ENCODE measurements at places on chromosomes 12 and 14.
A peak's percentile ranks its signal among the peaks of the same experiment; 100 is the strongest.

DNA sequence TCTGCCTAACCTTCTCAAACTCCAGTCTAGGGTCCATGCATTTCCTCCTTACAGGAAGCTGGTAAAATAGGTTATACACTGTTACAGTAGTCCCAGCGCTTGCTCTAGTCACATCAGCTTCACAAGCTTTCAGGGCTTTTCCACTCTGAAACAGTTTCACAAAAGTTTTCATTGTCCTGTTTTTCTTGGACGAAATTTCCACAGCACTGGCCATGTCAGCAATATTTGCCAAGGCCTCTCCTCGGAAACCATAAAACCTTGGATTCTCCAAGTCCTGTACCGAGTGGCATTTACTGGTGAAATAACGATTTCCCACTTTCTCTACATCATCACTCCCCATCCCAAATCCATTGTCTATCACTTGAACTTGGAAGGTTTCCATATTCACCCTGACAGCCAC lies 2.1 kb downstream of the MLH3 start:
- DNase-seq: no peak

DNA sequence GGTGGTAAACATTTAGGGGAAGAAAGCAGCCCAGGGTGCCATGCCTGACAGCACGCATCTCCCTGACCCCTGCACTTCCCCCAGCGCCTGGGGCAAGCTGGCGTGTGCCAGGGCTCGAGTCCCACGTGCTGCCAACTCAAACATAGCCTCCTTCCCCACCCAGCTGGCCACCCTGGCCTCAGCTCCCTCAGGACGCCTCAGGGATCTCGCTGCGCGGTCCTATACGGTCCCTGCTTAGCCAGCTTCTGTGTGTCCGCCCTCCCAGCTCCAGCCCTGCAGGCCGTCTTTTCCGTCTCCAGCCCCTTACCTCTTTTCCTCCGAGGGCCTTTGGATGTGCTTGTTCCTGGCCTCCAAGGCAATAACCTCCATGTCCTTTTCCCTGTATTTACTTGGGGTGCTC lies 71.0 kb downstream of the TESC start:
- DNase-seq: no peak

- no peak for DNase-seq
These were observed 34.2 kb downstream of the NT5DC3 start for GRCh38 chr12:103806803-103807202.

DNA sequence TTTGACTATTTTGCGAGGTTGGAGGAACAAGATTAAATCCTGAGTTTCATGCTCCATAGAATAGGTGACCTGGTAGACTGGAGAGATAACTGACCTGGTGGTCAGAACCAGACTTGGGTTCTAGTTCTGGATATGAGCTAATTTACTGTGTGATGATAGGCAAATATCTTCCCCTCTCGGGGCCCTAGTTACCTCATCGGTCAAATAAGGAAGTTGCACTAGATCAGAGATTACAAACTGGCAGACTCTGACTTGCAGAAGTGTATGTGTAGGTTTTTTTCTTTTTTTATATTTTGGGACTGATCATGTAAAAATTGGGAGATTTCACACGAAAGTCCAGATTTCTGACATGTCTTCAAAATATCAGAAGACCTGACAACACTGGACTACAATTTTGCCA lies 37.0 kb downstream of the RPH3A start:
- DNase-seq: no peak

- DNase-seq: no peak
These were observed 27.7 kb downstream of the FBLN5 start for GRCh38 chr14:91919814-91920213.

- no peak for DNase-seq
These were observed 141.3 kb upstream of the HIF1A start for GRCh38 chr14:61553730-61554641.

- DNase-seq: peak; percentile 22
These were observed 78.0 kb downstream of the GRIP1 start for GRCh38 chr12:66600903-66601302.

DNA sequence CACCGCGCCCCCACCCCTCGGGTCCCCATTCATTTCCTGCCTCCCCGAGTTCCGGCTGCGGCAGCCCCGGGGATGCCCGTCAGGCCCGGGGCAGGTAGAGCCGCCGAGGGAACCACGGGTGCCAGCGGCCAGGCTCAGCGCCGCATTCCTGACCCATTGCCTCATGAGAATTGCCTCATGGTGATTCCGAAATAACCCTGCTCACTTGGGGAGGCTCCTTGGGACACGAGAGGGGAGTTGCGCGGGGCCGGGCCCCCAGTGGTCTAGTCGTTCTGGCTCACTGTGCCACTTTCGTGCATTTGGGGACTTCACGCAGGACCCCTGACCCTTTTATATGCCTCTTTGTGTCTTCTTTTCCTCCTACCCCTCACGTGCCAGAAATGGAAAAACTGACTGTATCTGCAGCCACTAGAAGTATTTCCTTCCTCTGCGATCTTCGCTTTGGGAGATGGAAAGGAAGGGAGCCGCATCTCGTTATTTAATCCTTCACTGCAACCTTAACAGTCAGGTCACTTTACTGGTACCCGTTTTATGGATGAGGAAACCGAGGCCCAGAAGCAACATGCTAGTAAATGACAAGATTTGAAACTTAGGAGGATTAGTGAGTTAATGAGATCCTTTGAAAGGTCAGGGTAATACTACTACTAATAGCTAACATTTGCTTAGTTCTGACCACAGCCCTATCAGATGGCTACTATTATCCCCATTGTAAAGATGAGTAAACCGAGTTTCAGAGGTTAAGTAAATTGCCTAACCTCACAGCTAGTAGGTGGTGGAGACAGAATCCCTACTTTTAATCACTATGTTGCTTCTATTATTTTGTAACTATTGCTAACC lies 768 bp downstream of the PTPN11 start:
- DNase-seq: peak; percentile 11

DNA sequence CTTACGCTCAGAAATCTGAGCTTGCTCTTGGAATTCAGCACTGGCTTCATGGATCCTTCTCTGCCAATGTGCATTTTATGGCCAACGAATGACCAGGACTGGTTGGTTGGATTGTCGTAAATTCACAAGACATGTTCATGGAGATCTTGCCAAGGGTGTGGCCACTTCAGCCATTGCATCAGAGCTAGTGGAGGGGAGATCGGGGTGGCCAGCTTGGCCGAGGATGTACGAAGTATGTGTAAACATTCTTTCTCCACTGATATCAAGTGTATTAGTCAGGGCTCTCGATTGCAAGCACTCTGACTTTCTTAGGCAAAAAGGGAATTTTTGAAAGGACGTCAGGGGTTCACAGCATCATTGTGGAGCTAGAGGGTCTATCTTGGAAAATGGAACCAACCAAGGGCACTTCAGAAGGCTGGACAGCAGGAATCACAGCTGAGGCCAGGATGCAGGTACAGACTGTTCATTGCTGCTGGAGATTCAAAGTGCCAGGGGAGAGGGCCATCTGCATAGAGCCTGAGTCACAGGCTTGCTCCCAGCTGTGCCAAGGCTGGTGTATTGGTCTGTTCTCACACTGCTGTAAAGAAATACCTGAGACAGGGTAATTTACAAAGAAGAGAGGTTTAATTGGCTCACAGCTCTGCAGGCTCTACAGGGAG lies 32.9 kb upstream of the ADGRD1 start:
- no peak for DNase-seq

GRCh38 chr12:89276860-89277259 lies 75.4 kb downstream of the DUSP6 start:
- no peak for DNase-seq

All from NCI-H2107 (cell line).